ENCODE measurements at places on chromosomes 2 and 18.

DNA sequence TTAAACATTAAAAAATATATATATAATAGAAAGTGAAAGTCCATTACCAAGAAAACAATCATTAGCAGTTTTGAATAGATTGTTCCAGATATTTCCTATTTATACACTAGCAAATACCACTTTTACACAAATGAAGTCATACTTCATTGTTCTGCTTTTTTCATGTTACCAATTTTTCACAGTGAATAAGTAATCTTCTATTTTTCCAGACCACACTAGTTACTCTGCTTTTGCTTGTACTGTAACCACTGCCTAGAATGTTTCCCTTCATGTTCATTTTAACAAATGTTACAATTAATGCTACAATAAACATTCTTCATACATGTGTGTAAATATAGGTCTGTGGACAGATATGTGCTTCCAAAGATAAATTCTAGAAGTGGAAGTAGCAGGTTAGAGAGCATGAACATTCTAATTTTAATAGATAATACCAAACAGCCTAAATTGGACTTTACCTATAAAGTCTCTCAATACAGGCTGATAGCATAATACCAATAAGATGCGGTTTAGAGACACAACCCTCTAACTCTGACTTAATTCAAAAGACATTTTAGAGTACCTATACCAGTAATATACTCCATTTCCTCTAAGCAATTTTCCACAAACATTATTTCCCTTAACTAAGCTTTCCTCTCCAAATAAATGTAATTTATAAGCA lies 17.0 kb downstream of the ITSN2 start:
- DNase-seq: no peak

GRCh38 chr18:79630281-79631095 lies 49.1 kb upstream of the CTDP1 start:
- DNase-seq: no peak

GRCh38 chr2:85706599-85707296 lies 12.6 kb downstream of the GNLY start:
- no peak for DNase-seq

GRCh38 chr18:69580107-69580506 lies 179.4 kb downstream of the DOK6 start:
- DNase-seq: no peak

DNA sequence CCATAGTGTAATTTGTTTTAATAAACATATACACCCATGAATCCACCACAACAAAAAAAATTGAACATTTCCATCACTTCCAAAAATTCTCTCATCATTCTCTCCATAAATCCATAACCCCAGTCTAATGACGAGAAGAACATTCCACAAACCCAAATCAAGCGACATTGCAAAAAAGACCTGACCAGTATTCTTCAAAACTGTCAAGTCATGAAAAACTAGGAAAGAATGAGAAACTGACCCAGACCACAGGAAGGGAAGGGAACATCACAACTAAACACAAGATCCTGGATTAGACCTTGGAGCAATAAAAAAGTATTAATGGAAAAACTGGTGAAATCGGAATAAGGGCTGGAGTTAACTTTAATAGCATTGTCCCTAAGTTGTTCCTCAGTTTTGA lies 141.3 kb upstream of the SLC35G4 start:
- DNase-seq: no peak

DNA sequence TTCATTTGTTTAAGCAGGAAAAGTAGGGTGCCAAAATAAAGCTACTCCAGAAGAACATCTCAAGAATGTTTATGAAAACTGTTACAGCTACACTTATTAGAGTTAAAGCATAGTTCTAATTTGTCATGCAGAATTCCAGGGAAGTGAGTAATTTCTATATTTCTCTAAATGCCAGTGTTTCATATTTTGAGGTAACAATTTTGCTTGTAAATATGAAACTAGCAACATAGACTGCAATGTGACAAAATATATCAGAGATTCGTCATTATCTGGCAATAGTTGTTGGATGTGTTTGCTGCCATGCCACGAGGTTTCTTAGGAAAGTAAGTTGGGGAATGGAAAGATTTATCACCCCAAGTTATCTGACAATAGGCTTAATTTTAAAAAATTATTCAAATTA lies 424.1 kb upstream of the ZEB2 start:
- DNase-seq: no peak

DNA sequence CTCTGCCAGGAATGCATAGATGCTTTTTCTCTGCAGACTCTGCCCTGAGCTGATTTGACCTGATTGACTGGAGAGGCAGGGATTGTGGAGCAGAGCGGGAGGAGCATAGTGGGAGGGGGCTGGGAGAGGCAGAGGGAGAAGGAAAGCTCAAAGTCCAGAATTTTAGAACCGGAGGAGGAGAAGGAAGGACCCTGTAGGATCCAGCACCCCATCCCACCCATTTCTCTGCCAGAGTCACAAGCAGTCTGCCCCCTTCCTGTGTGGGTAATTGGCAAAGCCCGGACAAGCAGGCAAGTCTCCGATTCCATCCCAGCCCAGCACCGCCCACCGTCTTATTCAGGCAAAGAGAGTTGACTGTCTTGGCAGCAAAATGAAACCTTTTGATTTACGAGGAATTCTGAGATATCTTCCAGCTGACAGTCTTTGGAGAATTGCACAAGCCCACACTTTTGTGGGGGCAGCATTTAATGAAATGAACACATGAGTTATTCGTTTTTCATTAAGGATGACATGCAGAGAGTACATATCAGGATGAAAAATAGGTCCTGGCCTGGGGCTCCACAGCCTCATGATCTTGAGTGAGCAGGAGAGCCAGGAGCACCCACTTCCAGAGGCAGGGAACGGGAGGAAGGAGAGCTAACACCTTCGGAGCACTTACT lies 103.1 kb downstream of the MCFD2 start:
- DNase-seq: no peak

DNA sequence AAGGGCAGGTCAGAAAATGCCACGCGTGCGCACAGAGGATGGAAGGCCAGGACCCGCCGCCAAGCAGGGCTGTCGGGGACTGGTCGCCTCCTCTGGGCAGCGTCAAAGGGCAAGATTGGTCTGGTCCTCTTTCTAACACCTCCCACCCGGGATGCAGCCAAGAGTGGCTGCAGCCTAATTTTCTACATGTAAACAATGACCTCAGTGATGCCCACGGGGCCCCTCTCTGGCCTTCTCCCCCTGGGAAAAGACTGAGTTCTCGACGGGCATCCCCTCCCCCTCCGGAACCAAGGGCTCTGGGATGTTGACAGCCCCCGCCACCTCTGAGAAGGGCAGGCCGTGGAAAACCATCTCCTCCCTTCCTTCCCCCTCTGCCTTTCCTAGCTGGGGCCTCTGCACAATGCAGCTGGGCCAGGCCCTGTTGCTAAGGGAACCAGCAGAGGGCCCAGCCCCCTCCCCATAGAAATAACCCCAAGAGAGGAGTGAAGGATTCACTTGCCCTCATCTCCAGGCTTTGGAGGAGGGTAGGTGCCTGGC lies 80.0 kb upstream of the ZNF532 start:
- DNase-seq: no peak

DNA sequence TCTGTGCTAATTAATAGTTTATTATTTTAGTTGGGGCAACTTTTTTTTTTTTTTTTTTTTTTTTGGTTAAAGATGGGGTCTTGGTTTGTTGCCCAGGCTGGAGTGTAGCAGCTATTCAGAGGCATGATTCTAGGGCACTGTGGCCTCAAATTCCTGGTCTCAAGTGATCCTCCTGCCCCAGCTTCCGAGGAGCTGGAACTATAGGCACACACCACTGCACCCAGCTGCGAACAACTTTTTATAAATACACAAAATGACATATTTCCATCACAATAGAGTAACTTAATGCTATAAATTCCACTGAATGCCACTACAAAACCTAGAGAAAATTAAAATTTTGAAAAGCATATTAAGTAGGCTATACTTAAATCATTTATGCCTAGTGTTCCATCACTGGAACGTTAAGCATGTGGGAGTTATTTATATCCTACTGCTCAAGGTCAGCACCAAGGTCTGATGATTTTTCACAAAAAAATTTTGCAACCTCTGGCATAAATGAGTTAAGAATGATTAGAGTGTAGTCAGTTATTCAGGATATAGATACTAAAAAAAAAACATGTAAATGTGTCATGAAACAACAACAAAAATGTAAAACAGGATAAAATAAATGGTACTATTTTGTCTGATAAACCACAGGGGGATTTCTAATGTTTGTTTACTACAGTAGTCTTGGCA lies 46.8 kb downstream of the GFPT1 start:
- DNase-seq: no peak

DNA sequence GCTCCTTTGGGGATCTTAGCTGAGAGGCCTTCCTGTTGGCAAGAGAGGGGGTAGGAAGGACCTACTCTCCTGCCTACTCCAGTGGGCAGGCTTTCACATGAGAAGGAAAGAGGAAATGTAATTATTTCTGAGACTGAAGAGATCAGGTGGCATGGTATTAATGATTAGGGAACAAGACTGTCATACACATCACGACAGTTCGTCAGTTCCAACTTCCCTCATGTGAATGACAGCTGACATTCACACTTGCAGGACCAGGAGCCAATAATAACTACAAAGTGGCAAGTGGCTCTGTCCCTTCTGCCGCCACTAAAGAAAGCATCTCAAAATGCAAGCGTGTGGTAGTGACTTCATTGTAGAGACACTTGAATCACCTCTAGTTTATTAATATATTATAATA lies 90.0 kb downstream of the ZCCHC2 start:
- DNase-seq: no peak

GRCh38 chr2:98936353-98937351 lies 627 bp upstream of the CRACDL start:
- peak; percentile 71 for DNase-seq

- DNase-seq: no peak
These were observed 49.2 kb downstream of the SIGLEC15 start for GRCh38 chr18:45874491-45875184.
